ENCODE measurements at places on chromosomes 12 and 14.

GRCh38 chr14:40197344-40197743, 765.1 kb upstream of the FBXO33 start:
- DNase-seq, result no peak

DNA sequence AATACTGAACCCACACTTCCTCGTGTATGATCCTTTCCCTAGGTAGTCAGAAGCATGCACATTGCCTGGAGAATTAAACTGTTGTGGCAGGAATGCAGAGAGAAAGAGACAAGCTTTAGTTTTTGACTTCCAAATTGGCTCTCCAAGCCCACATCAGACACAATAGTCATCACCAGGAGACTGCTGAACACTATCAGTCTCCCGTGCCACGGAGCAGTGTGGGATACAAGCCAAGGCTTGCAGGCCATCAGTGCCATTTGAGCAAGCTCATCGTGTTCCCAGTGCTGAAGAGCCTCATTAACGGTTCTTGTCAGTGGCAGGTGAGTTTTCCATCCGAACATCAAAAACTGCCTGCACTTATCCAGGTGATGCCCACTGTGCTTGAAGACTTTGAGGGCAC, 410.8 kb downstream of the NAV3 start:
- DNase-seq, result no peak

DNA sequence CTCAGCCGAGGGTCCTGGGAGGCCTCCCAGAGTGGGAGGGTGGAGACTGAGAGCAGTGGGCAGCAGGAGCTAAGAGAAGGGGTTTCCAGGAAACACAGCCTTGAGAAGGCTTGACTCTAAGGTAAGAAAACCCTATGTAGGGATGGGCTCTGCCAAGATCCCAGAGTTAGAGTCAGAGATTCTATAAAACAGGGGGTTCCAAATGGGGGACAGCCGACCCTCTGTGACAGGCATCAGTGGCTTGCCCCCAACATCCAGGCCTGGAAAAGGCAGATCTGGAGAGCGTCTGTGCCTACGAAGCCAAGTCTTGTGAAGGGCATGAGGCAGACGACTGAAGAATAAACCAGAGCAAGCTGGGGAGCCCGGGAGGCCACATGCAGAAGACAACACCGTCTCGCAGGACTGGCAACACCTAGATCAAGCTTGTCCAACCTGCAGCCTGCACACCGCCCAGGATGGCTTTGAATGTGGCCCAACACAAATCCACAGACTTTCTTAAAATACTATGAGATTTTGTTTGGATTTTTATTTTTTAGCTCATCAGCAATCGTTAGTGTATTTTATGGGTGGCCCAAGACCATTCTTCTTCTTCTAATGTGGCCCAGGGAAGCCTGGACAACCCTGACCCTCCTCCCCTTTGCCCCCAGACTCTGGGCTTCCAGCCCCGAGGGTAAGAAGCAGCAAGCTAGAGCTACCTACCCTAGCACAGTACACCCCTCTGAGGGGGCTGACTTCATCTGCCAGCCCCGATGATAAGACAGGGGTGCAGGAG, 42.1 kb downstream of the PRMT8 start:
- DNase-seq, result no peak

DNA sequence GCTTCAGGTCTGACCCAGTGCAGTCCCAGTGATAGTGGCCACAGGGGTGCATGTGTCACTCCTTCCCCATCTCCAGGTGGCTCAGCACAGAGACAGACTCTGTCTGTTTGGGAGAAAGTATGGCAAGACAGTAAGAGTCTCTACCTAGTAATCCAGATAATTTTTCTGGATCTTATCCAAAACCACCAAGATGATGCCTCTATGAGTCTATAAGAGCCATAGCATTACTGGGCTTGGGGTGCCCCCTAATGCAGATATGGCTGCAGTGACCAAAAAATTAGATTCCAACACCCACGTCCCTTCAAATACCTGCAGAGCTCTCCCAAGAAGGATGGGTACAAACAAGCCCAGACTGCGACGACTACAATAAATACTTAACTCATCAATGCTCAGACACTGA, 123.8 kb downstream of the GRIP1 start:
- no peak for DNase-seq

- DNase-seq, result no peak
These were observed 56.2 kb upstream of the NTF3 start for GRCh38 chr12:5375547-5376295.

DNA sequence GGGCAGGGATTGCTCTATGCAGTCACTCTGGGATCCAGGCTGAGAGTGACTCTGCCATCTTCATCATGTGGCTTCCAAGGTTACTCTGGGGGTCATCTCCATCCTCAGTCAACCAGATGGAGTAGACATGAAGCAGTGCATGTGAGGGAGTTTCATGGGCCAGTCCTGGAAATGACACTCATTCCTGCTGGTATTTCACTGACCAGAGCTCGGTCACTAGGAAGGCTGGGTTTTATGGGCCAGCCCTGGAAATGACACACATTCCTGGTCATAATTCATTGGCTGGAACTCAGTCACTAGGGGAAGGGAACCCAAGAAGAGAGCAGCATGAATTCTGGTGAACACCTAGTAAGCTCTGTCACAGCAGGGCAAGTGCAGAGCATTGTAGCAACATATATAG, 144.7 kb downstream of the SMOC1 start:
- DNase-seq, result no peak

DNA sequence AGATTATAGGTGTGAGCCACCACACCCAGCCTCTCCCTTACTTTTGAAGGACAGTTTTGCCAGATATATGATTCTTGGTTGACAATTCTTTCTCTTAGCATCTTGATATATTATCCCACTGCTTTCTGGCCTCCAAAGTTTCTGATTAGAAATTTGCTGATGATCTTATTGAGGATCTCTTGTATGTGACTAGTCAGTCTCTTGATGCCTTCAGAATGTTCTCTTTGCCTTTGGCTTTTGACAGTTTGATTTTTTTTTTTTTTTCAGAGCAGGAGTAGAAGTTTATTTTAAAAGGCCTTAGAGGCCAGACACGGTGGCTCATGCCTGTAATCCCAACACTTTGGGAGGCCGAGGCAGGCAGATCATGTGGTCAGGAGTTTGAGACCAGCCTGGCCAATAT, 32.6 kb downstream of the IFT81 start:
- DNase-seq, result no peak

- no peak for DNase-seq
These were observed 415.4 kb downstream of the RAD51B start for GRCh38 chr14:68235011-68235410.

- no peak for DNase-seq
These were observed 31.9 kb downstream of the BMP4 start for GRCh38 chr14:53924753-53925152.

- no peak for DNase-seq
These were observed 38.5 kb downstream of the RIN3 start for GRCh38 chr14:92552066-92552465.

DNA sequence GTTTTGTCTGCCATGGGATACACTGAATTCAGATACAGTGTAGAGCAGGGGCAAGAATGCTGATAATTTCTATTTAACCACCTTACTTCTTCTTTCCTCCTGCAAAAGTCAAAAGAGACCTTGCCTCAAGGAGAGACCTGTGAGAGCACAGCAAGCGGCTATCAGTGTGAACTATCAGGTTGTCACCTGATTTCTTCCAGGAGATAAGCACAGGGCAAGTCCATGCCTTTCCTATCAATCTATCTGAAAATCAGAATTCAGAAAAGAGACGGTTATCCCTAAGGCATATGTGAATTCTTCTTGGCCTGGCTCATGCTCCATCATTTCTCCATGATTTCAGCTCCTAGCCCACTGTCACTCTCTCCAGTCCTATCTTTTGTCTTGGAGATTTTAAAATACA, 128.9 kb upstream of the CCND2 start:
- DNase-seq, result no peak

- DNase-seq, result no peak
These were observed 106.0 kb upstream of the FAR2 start for GRCh38 chr12:29043069-29043468.

DNA sequence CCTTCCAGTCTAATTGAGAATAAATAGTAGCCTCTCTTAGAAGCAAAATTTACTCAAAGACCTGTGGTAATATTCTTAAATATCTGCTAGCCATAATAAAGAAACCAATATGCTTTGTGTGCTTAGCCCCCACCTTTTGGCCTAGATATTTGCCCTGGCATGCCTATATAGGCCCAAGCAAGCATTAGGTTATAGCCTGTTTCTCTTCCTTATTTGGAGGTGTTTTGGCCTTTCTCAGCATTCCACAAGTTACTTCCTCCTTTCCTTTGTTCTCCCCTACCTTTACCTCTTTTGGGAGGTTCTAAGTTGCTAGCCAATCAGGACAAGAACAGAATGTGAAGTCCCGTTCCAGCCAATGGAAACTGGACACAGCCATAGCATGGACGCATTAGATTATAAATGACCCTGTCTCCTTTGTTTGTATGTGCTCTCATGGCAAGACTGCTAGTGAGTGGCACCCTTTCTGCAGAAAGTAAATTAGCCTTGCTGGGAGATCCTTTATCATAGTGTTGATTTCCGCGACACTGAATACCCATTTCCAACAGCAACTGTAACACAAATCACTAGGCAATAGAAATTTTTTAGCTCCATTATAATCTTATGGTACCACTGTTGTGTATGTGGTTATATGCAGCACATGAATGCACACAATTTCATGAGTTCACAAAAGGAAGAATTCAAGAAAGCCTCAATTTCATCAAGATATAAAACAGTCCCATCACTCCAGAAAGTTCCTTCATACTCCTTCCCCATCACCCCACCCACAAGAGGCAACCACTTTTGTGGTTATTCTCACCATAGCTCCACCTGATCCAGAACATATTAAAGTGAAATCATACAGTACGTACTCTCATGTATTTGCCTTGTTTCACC, 37.6 kb downstream of the CEP83 start:
- DNase-seq, result no peak
